Endothelial cell (in vitro differentiated cells): ENCODE measurements at places on chromosomes 11 and 22. TPM values are rescaled to one million over a fixed set of nuclear protein-coding genes. Genes with fewer than 3 reads are reported as not detected.

DNA sequence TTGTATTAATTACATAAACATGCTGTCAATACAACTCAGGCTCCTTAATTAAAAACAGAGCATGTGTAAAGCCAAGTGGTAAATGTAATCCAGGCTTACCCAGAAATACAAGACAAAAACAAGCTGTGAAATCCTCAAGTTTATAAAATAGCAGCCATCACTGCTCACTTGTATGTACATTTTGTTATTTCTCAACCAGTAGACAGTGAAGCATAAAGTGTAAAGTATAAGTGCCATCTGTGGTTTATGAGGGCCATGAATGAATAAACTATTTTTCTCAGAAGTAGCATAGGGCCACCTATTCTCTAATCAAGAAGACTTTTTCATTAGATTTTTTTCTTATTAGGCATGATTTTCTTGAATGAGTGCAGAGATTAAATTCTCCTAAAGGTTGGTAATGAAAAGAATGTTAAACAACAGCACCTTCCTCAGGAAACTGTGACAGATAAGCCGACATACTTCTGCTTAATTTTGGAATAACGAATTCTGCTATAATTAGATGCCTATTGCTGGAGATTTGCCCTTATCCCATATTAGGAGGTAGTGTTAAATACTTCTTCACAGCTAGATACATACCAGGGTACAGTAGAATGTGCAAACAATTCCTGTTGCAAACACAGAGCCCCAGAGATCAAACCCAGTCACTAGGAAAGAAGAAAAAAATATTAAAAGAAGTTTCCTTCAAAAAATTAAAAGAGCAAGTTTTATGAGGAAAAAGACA lies 13.0 kb downstream of the SLC5A12 start:
- no peak for DNase-seq
- no peaks in the 10 kb centered on the region for H3K4me1 ChIP-seq
- H3K4me3 ChIP-seq, result no peak overlapping the region
- no peaks in the 10 kb centered on the region for H3K36me3 ChIP-seq
- no peak overlapping the region for H3K27ac ChIP-seq
- peaks cover 3% of the 10 kb centered on the region for H3K27me3 ChIP-seq

DNA sequence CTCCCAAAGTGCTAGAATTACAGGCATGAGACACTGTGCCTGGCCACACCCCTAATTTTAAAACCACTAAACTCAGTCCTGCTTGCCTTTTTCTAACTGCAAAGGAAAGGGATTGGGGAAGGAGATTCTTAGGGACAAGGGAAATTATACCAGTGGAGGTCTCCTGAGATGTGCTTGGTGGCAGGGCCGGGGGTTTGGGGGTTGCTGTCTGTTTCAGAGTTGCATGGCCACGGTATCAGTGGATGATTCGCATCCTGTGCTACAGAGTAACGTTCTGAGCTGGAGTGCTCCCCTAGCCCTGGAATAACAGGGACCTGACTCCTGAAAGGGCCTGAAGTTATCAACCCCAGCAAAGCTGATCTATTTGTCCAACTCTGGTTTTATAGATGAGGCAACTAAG lies 846 bp upstream of the GPHA2 start:
- H3K36me3 ChIP-seq, result peaks cover 12% of the 10 kb centered on the region
- H3K4me1 ChIP-seq, result peaks cover 6% of the 10 kb centered on the region
- H3K27ac ChIP-seq, result no peak overlapping the region
- no peak overlapping the region for H3K4me3 ChIP-seq
- DNase-seq, result no peak

- no peaks in the 10 kb centered on the region for H3K36me3 ChIP-seq
- H3K4me1 ChIP-seq, result no peaks in the 10 kb centered on the region
- H3K4me3 ChIP-seq, result no peak overlapping the region
- no peak for DNase-seq
- no peak overlapping the region for H3K27ac ChIP-seq
- no peaks in the 10 kb centered on the region for H3K27me3 ChIP-seq
These were observed 10.6 kb downstream of the JHY start for GRCh38 chr11:122893131-122893530.

GRCh38 chr22:17982572-17983141 lies 41.7 kb downstream of the MICAL3 start:
- peaks cover 34% of the 10 kb centered on the region for H3K4me1 ChIP-seq
- H3K36me3 ChIP-seq, result peaks cover 6% of the 10 kb centered on the region
- H3K4me3 ChIP-seq, result no peak overlapping the region
- no peak overlapping the region for H3K27ac ChIP-seq
- no peak for DNase-seq

DNA sequence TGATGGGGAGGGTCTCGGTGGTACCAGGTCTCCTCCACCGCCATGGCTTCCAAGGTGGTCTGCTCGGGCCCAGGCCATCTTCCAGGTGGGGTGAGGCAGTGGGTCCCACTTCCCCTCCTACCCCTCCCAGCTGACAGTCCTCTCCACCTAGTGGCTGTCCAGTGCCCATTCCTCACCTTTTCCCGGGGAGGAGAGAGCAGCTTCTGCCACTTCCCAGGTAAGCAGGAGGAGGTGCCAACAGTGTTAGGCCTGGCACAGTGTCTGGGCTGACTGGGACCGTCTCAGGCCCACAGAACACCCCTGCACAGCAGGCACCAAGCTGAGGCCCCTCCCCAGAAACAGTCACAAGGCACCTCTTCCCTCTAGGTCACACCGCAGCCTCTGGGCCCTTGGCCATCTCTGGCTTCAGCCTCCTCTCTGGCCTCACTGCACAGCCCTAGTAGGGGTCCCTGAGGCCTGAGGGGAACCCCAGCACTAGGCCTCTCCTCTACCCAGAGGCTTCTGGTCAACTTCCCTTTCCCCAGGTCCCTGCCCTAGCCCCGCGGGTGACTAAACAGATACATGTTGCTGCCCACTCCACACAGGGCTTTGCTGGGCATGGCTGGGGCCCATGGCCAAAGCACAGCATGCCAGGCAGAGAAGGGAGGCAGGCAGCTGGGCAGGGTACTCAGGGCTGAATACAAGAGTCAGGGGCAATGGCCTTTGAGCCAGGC lies 2.3 kb upstream of the ANKRD13D start:
- peak overlapping the region; percentile 90 for H3K27ac ChIP-seq
- DNase-seq, result no peak
- H3K4me3 ChIP-seq, result peak overlapping the region; percentile 87
- H3K4me1 ChIP-seq, result peaks cover 17% of the 10 kb centered on the region
- peaks cover 15% of the 10 kb centered on the region for H3K36me3 ChIP-seq
- H3K27me3 ChIP-seq, result peaks cover 15% of the 10 kb centered on the region

DNA sequence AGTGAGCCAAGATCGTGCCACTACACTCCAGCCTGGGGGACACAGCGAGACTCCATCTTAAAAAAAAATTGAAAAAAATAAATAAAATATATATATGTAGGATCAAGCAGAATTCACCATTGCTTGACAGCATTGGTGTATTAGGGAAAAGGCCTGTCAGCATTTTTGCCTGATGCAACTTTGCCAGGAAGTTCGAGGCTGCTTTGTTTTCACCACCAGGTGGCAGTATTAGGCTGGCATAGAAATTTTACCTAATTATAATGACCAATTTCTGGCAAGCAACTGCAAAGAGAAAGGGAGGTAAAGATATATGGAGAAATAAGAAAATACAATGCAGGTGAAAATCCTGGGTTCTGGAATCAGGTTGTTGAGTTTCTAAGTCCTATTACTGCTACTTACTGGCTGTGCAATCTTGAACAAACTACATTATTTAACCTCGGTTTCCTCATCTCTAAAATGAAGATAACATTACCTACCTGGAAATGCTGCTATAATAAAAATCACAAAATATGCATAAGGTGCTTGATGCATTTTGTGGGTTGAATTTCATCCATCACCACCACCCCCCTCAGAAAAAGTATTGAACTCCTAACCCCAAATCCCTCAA lies 24.7 kb downstream of the LAYN start:
- H3K4me3 ChIP-seq, result no peak overlapping the region
- peaks cover 11% of the 10 kb centered on the region for H3K36me3 ChIP-seq
- peak; percentile 63 for DNase-seq
- H3K27ac ChIP-seq, result no peak overlapping the region
- H3K4me1 ChIP-seq, result peaks cover under 1% of the 10 kb centered on the region

DNA sequence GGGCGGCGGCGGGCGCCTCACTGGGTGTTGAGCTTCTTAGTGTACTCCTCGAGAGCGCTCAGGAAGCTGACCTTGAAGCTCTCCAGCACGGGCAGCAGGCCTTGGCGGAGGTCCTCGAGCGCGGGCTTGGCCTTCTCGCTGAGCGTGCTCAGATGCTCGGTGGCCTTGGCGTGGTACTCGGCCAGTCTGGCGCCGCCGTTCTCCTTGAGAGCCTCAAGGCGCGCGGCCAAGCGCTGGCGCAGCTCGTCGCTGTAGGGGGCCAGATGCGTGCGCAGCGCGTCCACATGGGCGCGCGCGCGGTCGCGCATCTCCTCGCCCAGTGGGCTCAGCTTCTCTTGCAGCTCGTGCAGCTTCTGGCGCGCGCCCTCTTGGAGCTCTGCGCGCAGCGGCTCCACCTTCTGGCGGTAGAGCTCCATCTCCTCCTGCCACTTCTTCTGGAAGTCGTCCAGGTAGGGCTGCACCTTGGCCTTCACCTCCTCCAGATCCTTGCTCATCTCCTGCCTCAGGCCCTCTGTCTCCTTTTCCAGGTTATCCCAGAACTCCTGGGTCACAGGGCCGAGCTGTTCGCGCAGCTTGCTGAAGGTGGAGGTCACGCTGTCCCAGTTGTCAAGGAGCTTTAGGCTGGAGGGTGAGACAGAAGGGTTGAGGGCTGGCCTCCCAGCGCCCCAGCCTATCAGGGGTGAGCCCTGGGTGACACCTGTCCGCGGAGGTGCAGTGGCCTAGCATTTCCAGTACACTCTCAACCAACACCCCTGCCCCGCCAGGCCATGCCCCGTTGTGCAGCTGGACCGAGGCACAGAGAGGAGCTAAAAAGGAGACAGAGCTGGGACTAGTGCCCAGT lies 1.4 kb downstream of the APOA1 start:
- peaks cover 15% of the 10 kb centered on the region for H3K4me1 ChIP-seq
- peak; percentile 72 for DNase-seq
- H3K27me3 ChIP-seq, result peaks cover 2% of the 10 kb centered on the region
- H3K36me3 ChIP-seq, result no peaks in the 10 kb centered on the region
- no peak overlapping the region for H3K4me3 ChIP-seq

DNA sequence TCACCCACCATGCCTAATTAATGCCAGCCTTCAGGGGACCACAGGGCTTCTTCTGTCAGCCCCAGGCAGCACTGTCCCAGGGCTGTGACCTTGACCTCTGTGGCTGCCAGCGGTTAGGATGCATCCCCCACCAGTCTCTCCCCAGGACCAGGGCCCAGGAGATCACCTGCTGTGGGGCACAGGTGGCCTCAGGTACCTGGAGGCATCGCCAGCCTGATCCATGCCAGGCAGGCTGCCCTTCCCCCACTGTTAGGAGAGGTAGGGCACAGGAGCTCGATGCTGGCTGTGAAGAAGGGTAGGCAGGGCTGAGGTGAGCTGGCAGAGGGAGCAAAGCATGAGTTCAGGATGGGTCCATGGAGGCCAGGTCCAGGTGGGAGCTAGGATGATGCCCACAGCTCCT lies 16.7 kb upstream of the MDK start:
- peaks cover 19% of the 10 kb centered on the region for H3K4me1 ChIP-seq
- no peak for DNase-seq
- H3K27me3 ChIP-seq, result peaks cover 13% of the 10 kb centered on the region
- peak overlapping the region; percentile 21 for H3K4me3 ChIP-seq

Gene CHADL
- total RNA-seq, result 1.2 TPM

Gene CHRM4
- total RNA-seq, result not detected

Gene YPEL4
- not detected for total RNA-seq

Gene PNPLA3
- 18.3 TPM for total RNA-seq

Gene FAM111A
- total RNA-seq, result 30.8 TPM

Gene SLC15A3
- total RNA-seq, result 0.62 TPM

Gene CEND1
- total RNA-seq, result not detected

Gene TSPAN18
- 717 TPM for total RNA-seq
